Stomach (tissue), 19 donors: ENCODE measurements at places on chromosomes 2 and 18. TPM values are rescaled to one million over a fixed set of nuclear protein-coding genes. Genes with fewer than 3 reads are reported as not detected.

DNA sequence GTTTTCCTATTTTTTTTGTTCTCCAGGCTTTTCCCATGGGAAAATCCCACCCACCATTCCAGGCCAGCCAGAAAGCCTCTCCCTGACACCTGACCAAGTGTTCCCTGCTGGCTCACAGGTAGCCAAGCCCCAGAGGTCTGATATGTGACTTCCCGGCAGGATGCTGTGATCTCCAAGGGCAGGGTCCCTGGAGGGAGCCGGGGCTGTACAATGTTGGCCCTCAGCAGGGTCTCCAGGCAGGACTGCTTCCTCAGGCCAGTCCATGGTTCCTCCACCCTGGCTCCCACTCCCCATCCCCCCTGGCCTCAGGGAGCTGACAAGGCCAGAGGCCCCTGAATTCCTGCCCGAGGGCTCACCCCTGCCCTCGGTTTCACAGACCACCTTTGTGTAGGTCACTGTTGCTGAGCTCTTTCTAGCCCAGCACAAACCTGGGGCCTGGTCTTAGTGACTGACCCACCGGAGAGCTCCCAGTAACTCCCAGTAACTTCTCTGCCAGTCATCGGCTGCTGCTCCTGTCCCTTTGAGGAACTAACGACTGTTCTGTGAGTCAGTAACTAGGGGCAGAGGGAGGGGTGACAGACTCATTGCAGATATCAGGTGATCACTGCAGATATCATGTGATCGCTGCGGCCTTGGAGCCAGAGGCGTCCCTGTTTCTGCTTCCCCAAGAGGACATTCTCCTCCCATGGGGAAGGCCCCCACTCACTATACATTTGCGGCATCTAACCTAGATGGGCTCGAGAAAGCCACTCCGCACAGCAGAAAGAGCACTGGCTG lies 38.7 kb downstream of the SDC1 start:
- peak; percentile 56 for DNase-seq

Gene BCL11A
- 15.2 TPM for polyA plus RNA-seq

Gene ASAP2
- polyA plus RNA-seq, result 9.8 TPM

Gene ERICH2
- 1.5 TPM for polyA plus RNA-seq

DNA sequence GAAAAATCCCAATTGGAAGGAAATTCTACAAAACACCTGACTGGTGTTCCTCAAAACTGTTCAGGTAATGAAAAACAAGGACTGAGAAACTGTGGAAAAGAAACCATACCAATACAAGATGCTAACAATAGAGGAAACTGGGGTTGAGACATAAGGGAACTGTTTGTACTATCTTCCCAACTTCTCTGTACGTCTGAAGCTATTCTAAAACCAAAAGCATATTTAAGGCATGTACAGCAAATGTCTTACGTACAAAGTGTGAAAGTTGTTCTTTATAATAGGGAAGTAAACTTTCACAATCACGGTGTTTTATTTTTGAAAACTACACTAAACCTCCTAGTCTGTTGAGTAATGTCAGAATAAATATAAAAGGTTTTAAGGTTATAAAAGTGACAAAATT lies 776.1 kb upstream of the RAB6C start:
- no peak for DNase-seq

Gene PIGN
- polyA plus RNA-seq, result 4.7 TPM

DNA sequence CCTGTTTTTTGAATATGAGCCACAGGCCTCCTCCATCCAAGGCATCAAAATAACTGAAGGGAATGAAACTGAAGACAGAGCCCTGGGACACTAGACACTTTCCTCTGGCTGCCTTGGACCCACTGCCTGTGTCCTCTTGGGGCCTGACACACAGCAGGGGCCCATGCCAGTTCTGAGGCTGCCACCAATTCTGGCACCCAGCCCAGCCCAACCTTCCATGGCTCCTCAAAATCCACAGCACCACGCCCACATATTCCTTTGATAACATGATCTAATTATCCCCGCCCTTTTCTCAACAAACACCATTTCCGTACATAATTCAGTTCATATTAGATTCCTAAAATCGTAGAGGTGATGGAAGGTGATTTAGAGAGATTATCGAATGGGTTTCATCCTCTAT lies 64.2 kb downstream of the EMX1 start:
- no peak for DNase-seq

DNA sequence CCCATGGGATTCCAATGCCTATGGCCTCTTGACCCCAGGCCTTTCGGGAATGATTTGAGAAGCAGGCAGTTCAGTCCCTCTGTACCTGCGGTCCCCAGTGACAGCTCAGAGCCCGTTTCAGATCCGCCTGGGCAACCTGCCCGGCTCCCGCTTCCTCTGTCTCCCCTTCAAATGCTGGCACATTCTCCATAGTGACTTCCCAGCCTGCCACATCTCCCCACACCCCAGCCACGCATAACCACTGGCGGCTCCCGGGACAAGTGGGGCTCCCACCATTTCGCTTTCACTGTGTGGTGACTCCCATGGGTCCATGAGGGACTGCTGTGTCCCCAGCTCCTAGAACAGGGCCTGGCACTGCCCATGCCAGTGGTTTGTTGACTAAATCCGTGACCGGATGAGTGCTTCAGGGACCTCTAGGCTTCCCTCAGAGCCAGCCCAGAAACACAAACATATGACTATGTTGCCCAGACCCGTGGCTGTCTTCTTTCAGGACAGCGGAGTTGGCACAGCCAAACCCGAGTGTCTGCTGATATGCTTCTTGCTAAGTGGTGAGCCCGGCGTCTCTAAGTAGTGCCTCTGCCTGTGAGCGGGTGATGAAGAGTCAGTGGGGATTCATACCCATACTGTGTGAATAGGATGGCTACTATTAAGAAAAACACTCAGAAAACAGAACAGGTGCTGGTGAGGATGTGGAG lies 91.2 kb downstream of the GLI2 start:
- no peak for DNase-seq
